Ascending aorta (tissue), 2 donors: ENCODE measurements at places on chromosomes 16 and 17. TPM values are rescaled to one million over a fixed set of nuclear protein-coding genes. Genes with fewer than 3 reads are reported as not detected.

Gene ACSM3
- not detected for total RNA-seq

Gene CFAP52
- total RNA-seq: not detected

DNA sequence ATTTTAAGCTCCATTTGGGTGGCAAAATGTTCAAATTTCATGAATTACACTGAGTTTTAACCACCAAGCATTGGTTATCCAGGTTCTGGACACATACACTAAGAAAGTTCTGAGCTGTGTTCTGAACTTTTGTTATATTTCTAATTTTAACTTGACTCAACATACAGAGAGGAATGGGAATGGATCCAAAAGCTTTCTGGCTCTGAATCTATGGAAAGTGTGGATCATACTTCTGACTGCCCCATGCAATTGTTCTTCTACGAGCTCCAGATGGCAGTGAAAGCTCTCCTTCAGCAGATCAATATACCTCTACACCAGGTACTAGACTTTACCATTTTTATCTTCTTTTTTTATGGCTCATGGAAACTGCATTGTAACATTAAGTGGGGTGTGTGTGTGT lies 113.0 kb upstream of the NOG start:
- no peak for DNase-seq

GRCh38 chr17:79942011-79942405 lies 93.7 kb downstream of the TBC1D16 start:
- no peak for DNase-seq

DNA sequence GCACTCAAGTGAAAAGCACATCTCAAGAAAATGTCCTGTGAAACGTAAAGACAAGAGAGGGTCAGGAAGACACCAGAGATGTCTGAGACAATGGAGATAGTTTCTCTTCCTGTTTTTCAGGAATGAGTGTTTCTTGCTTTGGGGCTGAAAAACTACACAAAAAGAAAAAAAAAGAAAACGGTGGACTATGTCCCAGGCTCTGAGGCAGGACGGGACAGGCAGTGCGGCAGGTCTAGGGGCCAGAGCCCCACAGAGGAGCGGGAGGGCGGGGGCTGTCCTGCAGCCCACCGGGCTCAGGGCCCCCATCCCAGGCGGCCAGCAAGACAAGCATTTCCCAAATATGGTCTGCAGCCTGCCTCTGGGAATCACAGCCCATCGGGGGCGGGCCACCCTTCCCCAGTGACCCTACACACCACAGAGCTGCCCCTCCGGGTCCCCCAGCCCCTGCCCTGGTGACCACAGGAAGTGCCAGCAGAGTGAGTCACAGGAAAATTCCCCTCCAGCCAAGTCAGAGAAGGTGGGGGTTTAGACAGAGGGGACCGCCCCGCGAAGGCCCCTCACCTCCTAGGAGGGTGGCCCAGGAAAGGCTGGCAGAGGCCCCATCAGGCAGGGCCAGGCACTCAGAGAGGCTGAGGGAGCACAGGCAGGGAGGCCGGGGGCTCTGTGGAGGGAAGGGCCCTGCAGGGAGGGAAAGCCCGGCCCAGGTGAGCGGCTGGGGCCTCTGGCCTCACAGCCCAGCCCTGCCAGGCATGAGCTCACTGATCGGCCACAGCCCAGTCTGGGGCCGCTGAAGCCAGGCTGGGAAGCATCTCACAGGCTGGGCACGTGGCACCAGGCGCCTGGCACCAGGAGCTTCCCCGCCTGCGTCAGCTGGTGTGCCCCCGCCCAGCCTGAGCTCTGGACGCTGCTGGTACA lies 6.3 kb downstream of the BCAR1 start:
- DNase-seq: peak; percentile 98
